ENCODE measurements at places on chromosomes 1 and 21. TPM values are rescaled to one million over a fixed set of nuclear protein-coding genes. Genes with fewer than 3 reads are reported as not detected.

Gene LYPD8
- polyA plus RNA-seq, result not detected

Gene FCN3
- polyA plus RNA-seq, result 60.8 TPM

Gene NUP210L
- not detected for polyA plus RNA-seq

DNA sequence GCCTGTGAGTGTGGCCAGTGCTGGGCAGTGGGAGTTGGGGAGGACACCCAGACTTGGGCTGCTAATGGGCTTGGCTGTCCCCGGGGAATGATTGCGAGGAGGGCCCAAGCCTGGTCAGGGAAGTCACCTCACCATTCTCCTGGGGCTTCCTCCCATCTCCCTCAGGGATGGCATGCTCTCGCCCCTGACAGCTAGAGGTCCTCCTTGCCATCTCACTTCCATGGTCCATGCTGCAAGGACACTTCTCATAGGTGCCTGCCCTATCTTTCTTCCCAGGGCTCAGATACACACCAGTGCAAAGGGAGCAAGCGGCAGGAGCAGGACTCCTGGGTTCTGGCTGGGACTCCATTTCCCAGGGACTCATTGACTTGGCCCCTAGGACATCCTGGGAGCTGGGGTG, 4.1 kb downstream of the NTRK1 start:
- no peak for DNase-seq

Gene S100A2
- 5.1 TPM for polyA plus RNA-seq

- DNase-seq, result no peak
These were observed 18.2 kb downstream of the SMAP2 start for GRCh38 chr1:40391688-40392145.

- no peak for DNase-seq
These were observed 25.5 kb upstream of the CAP1 start for GRCh38 chr1:40014812-40015594.

DNA sequence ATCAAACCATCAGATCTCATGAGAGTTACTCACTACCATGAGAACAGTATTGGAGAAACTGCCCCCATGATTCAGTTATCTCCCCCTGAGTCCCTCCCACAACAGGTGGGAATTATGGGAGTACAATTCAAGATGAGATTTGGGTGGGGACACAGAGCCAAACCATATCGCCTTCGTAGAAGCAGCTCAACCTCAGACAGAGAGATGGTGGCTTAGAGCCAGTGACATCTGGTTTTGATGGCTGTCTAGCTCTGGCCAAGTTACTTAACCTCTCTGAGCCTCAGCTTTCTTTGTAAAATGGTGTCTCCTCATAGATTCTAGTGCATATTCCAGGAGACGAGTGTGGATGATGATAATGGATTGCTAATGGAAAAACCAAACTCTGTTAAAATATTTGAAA, 27.2 kb downstream of the MX1 start:
- no peak for DNase-seq

Gene C1orf216
- polyA plus RNA-seq, result 14.7 TPM

DNA sequence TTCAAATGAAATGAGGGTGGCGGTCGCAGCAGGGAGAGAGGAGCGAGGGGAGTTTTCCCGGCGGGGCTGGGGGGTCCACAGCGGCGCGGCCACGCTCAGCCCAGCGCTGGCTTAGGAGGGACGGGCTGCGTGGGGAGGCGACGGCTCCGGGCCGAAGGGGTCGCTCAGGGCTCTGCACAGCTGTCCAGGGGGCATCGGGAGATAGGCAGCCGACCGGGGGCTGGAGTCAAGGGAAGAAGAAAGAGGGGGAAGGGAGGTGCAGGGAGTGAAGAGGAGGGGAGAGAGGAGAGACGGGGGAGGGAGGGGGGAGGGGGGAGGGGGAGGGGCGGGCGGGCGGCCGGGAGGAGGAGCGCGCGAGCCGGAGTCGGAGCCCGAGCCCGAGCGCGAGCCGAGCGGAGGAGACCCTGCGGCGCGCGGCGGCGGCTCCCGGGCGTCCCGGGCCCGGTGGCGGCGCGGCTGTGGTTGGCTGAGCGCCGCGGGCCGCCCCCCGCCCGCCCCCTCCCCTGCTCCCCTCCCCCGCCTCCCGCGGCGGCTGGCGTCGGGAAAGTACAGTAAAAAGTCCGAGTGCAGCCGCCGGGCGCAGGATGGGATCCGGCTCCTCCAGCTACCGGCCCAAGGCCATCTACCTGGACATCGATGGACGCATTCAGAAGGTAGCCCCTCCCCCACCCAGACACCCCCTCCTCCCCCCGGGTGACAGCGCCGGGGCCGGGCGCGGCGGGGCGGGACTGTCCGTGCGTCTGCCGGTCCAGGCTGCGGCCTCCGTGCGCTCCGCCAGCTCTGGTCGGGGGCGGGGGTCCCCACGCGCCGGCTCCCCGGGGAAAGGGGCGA, at the start of gene PDE9A:
PDE9A (plus strand) TSS at position 391 of the 831 bp plus-strand sequence; CDS start at position 585, 194 bp downstream.
- DNase-seq, result peak; percentile 38

DNA sequence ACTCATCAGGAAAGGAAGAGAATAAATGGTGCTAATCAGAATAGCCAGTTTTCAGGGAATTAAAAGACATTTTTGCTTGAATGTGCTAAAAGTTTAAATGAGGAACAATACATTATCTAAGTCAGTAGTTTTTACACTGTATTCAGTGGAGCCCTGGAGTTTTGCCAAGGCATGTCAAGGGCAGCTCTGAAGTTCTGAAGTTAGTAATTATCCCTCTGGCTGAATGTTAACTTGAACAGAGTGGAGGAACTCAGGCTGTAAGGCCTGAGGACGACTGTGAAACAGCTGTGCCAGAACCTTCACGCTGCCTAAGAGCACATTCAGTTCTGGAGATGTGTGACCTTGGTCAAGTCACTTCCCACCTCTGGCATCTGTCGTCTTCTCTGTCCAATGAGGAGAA, 68.1 kb downstream of the EDEM3 start:
- no peak for DNase-seq

Gene TIAM1
- polyA plus RNA-seq, result 0.97 TPM

Gene ZNF670
- polyA plus RNA-seq, result 0.46 TPM

Gene PSMA5
- 31.5 TPM for polyA plus RNA-seq

Gene DAB1
- polyA plus RNA-seq, result 2.2 TPM

- DNase-seq, result no peak
These were observed 38.7 kb downstream of the FAAH start for GRCh38 chr1:46432781-46433327.

GRCh38 chr1:29454616-29455380, 218.5 kb downstream of the PTPRU start:
- no peak for DNase-seq

Gene ACTA1
- polyA plus RNA-seq, result 8,475 TPM

DNA sequence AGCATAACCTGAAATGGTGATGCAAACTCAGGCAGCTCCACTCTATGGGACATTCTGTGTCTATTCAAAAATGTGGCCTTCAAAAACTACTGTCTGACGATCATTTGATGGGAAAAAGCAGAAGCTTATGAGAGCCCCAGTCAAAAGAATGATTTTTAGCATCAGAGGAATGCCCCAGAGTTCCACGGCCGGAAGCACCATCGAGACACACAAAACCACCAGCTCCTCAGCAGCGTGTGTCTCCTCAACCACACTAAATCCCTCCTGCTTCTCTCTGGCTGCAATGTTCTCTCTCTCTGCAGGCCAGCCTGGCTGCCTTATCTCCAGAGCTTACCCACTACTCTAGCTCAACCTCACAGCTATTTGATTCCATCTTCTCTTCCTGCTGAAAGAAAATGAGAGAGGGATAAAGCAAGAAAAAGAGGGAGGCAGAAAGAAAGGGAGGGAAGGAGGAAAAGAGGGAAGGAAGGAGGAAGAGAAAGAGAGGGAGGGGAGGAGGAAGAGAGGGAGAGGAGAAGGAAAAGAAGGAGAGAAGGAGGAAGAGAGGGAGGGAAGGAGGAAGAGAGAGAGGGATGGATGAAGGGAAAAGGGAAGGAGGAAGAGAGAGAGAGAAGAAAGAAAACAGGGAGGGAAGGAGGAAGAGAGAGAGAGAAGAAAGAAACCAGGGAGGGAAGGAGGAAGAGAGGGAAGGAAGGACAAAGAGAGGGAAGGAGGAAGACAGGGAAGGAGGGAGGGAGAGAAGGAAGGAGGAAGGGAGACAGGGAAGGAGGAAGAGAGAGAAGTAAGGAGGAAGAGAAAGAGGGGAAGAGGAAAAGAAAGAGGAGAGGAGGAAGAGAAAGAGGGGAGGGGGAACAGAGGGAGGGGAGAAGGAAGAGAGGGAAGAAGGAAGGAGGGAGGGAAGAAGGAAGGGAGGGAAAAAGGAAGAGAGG, 33.5 kb upstream of the LAPTM5 start:
- DNase-seq, result no peak

Gene NIPAL3
- 15.9 TPM for polyA plus RNA-seq
